GOT3 (cell line): ENCODE measurements at places on chromosomes 7 and 10.

DNA sequence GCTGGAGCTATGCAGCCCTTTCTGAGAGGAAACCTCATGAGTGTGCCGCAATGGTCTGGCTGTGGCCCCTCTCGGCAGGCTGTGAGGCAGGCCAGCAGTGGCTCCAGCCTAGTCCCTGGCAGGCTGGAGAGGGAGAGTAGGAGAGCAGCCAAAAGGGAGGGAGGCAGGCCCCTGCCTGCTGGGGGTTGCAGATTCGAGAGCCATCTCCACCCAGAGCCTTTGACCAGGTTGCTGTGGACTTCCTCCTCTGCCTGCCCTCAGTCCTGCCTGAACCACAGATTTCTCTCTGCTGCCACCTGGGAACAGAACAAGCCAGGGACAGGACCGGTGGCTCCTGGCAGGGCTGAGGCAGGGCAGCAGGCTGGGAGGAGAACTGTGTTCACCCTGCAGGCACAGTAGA, 13.9 kb downstream of the PAX2 start:
- no peak for DNase-seq

GRCh38 chr10:12919574-12919973, 81.9 kb downstream of the CCDC3 start:
- no peak for DNase-seq

DNA sequence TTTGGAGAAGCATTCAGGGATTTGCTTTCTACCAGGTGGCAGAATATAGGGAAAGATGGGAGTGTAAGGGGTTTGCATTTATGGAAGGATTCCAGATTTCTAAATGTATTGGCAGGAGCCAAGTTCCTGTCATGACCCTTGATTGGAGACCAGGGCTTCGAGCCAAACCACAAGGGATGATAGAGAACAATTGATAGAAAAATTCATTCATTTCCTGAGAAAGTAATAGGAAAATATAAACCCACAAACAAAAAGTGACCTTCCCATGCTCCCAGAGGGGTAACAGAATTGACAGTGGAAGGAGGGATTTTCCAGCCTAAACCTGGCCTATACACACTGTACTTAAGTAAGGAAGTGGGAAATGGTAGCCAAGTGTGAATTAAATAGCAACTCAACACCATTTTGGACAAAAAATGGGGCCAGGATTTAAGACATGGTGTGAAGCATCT, 22.4 kb upstream of the IFIT2 start:
- no peak for DNase-seq

- no peak for DNase-seq
Measured at GRCh38 chr7:8236780-8237407, 25.1 kb downstream of the ICA1 start.

DNA sequence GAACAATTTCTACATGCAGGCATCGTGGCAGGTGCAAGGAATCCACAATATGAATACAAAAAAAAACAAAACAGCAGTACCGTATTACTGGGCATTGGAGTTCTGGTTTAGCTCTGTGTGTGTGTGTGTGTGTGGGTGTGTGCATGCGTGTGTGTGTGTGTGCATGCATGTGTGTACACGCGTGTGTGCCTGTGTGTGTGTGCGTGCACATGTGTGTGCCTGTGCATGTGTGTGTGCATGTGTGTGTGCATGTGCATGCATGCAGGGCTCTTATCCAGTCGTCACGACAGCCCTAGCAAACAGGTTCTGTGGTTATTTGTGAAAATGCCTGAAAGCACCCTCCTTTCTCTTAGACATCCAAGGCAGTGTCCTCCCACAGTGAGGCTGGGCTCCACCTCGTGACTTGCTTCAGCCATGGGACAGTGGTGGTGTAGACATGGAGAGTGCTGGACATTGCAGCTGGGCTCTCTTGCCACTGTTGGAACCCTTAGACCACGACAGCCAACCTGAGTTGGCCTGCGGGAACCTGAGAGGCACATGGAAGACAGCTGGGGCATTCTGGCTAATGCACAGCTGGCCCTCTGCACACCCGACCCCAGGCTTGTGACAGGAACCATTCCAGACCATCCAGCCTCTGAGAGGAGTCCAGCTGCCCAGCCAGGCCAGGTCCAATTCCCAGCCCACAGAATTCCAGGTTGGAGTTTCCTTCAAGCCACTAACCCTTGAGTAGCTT, 173.4 kb upstream of the SHH start:
- DNase-seq = no peak

DNA sequence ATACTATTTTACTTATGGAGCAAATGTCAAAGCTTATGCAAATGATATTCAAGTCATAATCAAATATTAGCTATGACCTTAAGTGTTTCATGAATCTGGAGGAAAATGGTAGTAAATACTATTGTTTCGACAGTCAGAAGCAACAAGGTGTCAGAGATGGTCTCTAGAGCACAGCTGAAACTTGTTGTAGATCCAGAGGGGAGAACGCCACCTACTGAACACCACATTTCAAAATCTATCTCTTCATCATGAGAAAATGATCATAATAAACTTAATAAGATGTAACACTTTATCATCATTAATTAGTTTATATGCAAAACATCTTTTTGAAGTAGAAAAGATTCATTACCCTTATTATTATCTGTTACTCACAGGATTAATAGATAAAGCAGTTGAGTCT, 418.7 kb downstream of the GATA3 start:
- DNase-seq = no peak

GRCh38 chr10:70271996-70272924, 11.5 kb downstream of the NPFFR1 start:
- no peak for DNase-seq

DNA sequence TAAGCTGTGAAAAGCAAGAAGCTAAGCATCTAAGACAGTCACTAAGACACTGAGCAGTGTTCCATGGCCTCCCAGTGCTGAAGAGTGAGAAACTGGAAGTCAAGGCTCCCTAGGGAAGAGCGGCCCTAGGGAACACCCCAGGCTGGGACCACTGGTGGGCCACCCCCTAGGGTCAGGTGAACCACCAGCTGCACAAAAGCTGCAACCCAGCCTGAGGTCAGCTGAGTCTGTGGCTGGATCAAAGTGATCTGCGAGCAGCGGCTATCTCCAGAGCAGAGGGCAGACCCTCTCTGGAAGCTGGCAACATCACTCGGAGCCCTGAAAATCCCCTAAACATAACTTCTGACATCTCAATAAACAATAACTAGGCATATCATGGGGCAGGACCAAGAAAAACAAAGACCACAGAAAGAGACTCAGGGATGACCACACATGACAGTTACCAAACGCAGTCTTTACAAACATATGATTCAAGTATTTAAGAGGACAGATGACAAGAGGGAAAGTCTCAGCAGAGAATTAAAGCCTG, 125.8 kb downstream of the DLG5 start:
- no peak for DNase-seq

- no peak for DNase-seq
Measured at GRCh38 chr7:51376420-51377092, 59.9 kb upstream of the COBL start.

- DNase-seq = no peak
Measured at GRCh38 chr7:29483219-29484104, 80.2 kb upstream of the PRR15 start.

DNA sequence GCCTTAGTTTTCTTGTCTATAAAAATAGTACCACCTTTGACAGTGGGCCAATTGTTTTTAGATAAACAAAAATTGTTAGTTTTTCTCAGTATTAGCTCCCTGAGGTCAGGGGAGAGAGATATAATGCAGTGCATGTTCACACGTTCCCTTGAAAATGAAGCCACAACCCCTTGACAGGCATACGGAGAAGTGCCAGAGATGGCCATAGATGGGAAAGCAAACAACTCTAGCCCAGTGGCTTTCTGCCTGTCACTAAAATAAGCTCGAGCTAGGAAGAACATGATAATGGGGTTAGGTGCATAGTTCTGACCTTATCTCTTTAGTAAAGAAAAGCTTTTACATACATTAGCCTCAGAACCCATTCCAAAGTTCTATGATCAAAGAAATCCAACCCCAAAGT, 124.9 kb downstream of the CHRM2 start:
- DNase-seq = no peak

DNA sequence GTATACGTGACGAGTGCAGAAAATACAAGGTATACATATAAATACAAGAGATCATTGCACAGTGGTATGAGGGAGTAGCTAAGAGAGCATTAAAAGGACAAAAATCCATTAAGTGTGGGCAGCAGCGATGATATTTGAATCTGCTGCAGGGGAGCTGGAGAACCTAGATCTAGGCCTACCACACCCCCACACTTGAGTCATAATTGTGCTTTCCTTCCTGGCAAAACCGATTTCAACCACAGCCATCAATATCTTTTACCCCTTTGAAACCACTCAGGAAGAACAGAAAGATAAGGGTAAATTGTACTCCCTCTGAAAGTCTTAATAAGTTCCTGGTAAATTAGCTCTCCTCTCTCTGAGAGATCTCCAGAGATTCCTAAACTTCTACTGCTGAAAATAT, 345.0 kb downstream of the SORCS1 start:
- DNase-seq = no peak

GRCh38 chr10:60453036-60453435, 63.4 kb upstream of the ANK3 start:
- DNase-seq = no peak

GRCh38 chr10:90865401-90865800, 6.4 kb upstream of the RPP30 start:
- DNase-seq = no peak

DNA sequence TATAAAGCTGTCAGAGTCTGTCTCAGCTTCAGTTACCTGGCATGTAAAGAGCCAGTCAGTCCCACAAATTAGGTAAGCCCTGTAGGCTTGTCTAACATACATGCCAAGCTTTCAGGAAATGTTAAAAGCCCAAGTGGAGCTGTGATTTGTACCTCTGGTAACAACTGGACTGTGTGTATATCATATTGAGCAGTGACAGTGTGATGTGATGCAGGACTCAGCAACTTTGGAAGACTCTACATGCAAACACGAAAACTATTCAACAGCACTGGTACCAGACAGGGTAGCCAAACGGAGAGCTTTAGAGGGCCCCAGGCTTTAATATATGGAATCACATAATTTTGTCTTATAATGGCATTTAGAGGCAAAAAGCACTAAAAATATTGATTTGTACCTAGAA, 587.9 kb downstream of the PHTF2 start:
- DNase-seq = no peak

DNA sequence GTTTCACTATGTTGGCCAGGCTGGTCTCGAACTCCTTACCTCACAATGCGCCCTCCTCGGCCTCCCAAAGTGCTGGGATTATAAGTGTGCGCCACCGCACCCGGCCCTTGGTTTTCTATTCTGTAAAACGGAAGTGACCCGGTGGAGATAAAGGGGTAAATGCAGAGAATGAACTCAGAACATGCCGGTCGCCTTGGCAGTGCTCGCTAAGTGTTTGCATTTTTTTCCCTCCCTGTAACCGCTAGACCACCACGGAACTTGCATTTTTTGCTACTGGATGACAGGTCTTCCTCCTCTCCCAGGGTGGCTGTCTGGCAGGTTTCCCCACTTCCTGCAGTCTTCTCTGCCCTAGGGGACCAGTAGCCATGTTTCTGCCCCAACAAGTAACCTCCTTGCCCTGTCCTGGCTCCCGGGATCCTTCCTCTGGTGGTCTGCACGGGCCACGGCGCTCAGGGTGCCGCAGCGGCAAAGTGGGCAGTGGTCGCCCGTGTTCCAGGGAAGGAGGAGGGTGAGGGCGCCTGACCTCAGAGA, 18.8 kb upstream of the GNA12 start:
- DNase-seq = no peak

DNA sequence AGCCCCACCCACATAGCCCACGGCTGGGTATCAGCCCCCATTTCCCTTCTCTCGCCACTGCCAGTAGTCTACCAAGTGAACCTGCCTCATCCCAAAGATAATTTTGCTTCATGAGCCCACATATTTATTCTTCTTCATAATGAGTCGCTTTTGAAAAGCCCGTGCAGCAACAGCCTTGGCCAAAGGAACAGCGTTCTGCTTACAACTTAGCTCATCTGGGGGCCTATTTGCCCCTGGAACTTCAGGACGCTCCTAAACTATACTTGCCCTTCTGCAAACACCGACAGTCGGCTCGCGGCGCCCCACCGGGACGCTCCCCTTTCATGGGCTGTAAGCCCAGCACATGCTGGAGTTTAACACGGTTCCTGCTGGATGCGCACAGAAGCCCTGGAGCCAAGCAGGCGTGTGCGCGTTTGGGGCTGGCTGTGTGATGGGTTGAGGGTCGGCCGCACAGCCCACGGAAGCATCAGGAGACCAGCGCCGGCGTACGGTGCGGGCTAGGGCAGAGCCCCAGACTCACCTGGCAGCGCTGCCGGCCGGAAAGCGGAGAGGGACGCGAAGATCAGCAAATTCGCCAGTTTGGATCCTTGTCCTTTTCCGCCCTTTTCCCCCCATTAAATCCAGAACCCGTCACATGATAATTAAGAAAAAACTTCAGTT, 370 bp downstream of the TMEM60 start:
- DNase-seq = peak; percentile 30

- DNase-seq = no peak
Measured at GRCh38 chr10:122096705-122097104, 107.7 kb downstream of the TACC2 start.

- DNase-seq = no peak
Measured at GRCh38 chr7:87599336-87599735, 1.3 kb downstream of the ABCB1 start.

- DNase-seq = no peak
Measured at GRCh38 chr7:15864626-15864991, 178.1 kb upstream of the MEOX2 start.

- DNase-seq = no peak
Measured at GRCh38 chr7:2724453-2725177, 36.6 kb downstream of the AMZ1 start.

GRCh38 chr7:36862771-36863261, 138.5 kb upstream of the AOAH start:
- DNase-seq = no peak
